ENCODE measurements at places on chromosomes 5 and 9.
A peak's percentile ranks its signal among the peaks of the same experiment; 100 is the strongest.

- DNase-seq: no peak
These were observed 74.8 kb downstream of the CETN3 start for GRCh38 chr5:90334741-90335140.

- peak; percentile 28 for DNase-seq
These were observed 7.1 kb downstream of the ACTL7A start for GRCh38 chr9:108869092-108869725.

GRCh38 chr9:100222674-100223073 lies 123.6 kb downstream of the INVS start:
- peak; percentile 48 for DNase-seq

DNA sequence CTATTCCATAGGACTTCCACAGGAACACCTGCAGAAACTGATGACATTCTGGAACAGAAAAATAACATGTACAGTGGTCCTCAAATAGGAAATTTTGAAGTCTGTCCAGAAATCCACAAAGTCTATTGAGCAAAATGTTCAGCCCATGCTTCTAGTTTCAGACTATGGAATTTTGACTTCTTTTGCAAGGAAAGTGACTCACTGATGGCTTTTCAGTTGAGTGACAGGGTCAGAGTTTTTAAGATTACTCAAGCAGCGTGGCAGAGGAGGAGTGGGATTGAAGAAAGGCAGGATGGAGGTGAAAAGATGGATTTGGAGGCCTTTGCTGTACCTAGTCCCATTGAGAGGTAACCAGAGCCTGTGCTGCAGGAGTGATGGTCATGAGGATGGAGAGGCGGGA lies 151.5 kb downstream of the GOLPH3 start:
- no peak for DNase-seq

- DNase-seq: peak; percentile 77
These were observed 164.2 kb downstream of the GRIA1 start for GRCh38 chr5:153654504-153655200.
